ENCODE measurements at places on chromosomes 11 and 22. TPM values are rescaled to one million over a fixed set of nuclear protein-coding genes. Genes with fewer than 3 reads are reported as not detected.

DNA sequence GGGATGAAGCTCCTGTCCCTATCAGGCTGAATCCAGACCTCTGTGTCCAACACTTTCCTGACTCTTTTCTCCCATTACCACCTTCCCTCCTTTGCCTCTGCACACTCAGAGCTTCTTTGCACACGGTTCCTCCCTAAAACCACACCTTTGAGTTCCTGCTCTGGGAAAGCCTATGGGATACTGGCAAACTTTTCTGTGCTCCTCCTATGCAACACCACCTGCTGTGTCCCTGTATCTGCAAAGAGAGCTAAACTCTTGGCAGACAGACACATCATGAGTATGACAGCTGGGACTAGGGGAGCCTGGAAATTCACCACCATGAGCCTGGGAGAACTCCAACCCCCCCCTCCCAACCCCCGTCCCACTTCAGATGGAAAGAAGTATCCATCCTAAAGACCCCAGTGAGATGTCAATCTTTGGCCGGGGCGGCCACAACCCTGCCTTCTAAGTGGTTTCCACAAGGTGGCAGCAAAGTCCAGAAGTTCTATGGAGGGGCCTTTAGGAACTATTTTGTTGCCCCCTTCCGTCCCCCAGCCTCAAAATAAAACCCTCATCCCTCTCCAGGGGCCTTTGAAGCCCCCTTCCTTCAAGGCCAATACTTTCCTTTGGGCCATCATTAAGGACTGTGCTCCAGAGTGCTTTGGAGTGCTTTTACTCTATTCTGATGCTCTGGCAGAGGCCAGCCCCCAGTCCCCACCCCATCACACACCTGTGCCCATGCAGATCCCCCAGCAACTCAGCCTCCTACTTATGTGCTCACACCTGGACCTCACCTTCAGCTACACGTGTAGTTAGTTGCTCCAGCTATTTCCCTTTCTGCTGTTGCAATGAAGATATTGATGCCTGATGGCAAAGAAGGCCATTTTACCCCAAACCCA is 19.4 kb downstream of the HTR3A start:
- H3K27ac ChIP-seq, result no peak overlapping the region
- no peaks in the 10 kb centered on the region for H3K4me1 ChIP-seq
- no peaks in the 10 kb centered on the region for H3K36me3 ChIP-seq
- peaks cover 24% of the 10 kb centered on the region for H3K27me3 ChIP-seq
- DNase-seq, result peak; percentile 40
- H3K4me3 ChIP-seq, result no peak overlapping the region

GRCh38 chr11:96319898-96320656 is 22.9 kb downstream of the MAML2 start:
- H3K36me3 ChIP-seq, result peaks cover 54% of the 10 kb centered on the region
- H3K27ac ChIP-seq, result no peak overlapping the region
- H3K4me3 ChIP-seq, result no peak overlapping the region
- DNase-seq, result no peak
- peaks cover 93% of the 10 kb centered on the region for H3K4me1 ChIP-seq

- no peaks in the 10 kb centered on the region for H3K36me3 ChIP-seq
- peaks cover 1% of the 10 kb centered on the region for H3K27me3 ChIP-seq
- H3K27ac ChIP-seq, result no peak overlapping the region
- H3K4me1 ChIP-seq, result no peaks in the 10 kb centered on the region
- H3K4me3 ChIP-seq, result no peak overlapping the region
Measured at GRCh38 chr11:89159974-89160373, 17.7 kb upstream of the TYR start.

Gene MYO7A
- total RNA-seq, result 0.14 TPM

Measured in activated CD8-positive, alpha-beta T cell treated with anti-CD3 and anti-CD28 coated beads for 36 hours (primary cell).